DMS79 (cell line): ENCODE measurements at places on chromosomes 2 and 18.

DNA sequence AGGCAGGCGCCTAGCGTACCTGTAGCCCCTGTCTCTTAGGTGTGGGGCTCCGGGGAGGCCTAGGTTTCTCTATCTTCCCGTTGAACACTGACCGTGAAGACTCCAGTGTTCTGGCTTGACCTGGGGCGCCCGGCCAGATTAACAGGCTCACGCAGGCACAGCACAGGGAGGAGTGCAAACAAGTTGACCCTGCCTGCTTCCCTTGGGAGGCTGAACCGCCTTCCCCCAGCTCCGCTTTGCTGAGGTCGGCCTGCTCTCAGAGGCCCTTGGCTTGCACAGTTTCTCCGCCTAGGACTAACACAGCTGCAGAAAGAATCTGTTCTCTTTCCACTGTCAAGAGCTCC is 567 bp downstream of the PCYOX1 start:
- peak; percentile 48 for DNase-seq

DNA sequence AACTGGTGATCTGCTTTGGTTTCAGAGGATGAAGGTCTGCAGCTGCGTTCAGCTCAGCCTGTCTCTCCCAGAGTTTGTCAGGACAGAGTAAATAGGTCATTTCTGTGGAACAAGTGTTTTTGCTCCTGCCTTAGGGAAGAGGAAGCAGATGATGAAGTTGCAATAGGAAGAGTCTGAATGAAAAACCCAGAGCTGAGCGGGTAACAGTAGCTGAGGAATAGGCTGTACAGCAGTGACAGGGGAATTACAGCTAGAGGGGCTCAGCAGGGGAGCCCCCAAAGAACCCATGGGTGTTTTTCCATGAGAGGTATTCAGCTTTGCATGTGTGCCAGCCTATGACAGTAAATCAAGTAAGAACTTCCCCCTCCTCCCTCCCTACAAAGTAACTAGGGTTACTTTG is 10.3 kb upstream of the CYBRD1 start:
- no peak for DNase-seq

GRCh38 chr2:133823226-133823550 is 254.9 kb upstream of the NCKAP5 start:
- DNase-seq: no peak

DNA sequence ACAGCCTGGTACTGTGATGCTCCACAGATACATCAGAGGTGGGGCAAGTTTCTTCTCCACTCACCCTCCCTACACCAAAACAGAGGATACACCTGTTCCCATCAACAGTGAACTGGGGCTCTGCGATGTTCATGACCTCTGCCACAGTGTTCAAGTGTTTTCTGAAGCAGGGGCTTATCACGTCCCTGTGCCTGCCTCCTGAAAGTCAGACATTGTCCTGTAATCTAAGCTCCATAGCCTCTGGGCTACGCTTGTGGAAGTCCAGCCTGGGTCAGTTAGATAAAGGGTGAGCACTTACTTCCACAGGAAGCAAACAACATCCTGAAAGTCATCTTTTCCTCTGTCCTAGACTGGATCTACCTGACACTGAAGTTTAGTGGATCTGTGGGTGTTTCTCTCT is 20.2 kb upstream of the MRO start:
- DNase-seq: no peak

- no peak for DNase-seq
These were observed 3.8 kb upstream of the RPE start for GRCh38 chr2:209998596-209998995.

- no peak for DNase-seq
These were observed 81.3 kb downstream of the CDH2 start for GRCh38 chr18:28095631-28096030.

- DNase-seq: no peak
These were observed 111.7 kb upstream of the TNP1 start for GRCh38 chr2:216971593-216971992.

DNA sequence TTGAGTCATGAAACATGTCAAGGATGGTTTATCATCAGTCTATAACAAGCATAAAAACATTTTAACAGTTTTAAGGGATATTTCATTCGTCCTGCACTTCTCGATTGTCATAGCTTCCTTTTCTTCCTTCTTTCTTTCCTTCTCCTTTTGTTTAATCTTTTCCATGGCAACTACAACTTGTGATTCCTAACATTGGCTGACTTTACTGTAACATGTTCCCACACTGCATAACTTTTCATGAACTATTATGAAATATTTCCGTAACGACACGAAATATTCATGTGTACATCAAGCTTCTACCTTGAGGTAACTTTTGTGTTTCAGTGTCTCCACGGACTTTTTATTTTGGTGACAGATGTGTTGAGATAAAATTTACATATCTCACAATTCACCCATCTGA is 134.4 kb downstream of the ACTR3 start:
- DNase-seq: no peak

DNA sequence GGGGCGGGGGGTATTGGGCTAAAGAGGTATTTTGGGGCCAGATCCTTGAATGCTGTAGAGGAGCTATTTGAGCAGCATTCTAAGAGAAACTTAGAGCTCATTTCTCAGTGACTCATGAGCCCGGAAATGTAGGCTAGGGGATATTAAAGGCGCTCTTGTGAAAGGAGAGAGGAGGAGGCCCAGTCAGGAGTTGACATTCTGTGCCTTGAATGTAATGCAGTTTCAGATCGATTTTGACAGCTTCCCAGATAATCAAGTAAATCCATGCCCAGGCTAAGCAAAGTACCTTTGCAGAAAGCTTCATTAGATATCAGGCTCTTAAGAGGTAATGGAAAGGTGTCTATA is 1.5 kb downstream of the CAB39 start:
- DNase-seq: no peak

DNA sequence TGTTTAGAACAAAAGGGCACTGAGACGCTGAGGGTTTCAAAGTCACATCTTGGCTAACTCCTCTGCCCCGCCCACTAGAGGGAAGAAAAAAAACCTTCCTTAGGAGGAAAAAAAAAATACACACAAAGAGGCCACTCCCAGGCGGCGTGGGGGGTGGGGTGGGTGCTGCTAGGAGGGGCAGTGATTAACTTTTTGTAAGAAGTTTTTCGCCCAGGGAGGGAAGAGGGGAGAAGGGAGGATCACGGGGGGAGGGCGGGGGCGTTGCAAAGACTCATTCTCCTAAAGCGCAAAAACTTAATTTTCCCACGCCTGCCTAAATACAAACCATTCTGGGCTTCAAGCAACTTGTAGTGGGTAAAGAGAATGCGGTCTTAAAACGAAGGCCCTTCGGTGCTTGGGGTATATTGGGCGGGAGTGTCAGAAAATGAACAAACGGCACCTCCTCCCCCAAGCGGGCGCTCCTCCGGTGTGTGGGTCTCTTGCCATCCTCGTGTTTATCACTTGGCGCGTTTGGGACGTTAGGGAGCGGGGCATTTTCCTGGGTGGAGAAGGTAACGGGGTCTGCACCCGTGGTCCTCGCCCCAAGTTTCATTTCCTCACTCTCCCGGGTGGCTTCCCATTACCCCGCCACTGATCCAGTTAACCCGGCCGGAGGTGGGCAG is 1.7 kb downstream of the CXCR4 start:
- peak; percentile 52 for DNase-seq
